Left hindlimb (tissue), 1 donor: ENCODE measurements at places on chromosomes 12 and 14.

DNA sequence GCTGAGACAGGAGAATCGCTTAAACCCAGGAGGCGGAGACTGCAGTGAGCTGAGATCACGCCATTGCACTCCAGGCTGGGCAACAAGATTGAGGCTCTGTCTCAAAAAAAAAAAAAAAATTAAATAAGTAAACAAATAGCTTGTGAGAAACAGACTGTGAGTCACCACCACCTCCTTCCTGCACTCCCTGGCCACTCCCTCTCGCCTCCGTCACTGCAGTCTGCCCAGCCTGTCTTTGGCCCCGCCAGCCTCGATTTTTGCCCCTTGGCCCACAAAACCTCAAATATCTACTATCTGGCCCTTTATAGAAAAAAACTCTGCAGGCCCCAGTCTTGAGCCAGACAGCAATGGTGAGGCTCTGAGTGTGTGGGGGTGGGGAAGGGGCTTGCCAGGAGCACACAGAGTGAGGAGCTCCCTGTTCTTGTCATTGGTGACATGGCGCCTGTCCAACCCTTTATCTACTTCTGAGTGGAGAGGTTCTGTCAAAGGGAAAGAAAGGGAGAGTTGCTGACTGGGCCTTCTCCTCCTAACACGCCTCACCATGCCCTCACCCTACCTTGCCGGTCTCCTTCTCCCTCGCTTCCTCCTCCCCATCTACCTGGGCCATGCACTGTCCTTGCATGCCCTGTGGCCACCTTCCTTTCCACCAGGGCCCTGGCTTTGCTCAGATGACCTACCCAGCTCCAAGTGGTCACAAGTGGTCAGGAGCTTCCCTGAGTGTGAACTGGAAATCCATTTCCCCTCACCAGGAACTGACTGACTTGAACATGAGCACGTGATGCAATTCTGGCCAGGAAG lies 22.1 kb downstream of the LGMN start:
- peak; percentile 18 for DNase-seq

DNA sequence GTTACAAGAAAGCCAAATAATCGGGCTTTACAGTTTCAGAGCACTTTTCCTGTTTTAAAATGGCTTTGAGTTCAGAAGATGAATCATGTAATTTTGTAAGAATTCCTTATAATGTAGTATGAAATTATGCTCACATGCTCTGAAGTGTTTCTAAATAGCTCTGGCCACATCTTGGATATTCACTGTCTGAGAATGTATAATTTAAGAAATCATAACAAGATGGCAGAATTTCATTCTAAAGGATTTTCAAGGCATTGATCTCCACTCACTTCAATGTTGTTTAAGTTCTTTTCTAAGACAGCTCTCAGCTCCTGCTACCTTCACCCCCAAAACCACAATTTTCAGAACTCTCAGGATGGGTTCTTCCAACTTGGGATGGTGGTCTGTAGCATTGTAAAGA lies 180.1 kb downstream of the DACT1 start:
- DNase-seq: no peak

DNA sequence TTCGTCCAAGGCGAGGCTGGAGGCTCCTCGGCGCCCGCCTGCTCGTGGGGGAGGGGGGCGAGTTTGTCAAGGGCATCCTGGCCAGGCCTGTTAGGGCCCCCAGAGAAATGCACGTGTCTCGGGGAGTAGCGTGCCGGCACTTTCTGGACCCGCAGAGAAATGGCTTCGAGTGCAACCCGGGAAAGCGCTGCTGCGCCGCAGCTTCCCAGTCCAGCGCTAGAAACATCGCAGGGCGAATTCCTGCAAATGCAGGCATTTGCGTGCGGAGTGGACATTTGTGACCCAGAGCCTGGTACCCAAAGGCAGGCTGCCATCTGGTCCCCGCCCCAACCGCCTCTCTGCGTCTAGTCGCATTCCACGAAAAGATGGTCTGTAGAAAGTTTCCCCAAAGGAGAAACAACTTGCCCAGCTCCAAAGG lies 756 bp downstream of the LGR5 start:
- no peak for DNase-seq

GRCh38 chr12:129200576-129200975 lies 347.3 kb downstream of the GLT1D1 start:
- no peak for DNase-seq

GRCh38 chr12:50706606-50707005 lies 57.3 kb upstream of the ATF1 start:
- DNase-seq: no peak

DNA sequence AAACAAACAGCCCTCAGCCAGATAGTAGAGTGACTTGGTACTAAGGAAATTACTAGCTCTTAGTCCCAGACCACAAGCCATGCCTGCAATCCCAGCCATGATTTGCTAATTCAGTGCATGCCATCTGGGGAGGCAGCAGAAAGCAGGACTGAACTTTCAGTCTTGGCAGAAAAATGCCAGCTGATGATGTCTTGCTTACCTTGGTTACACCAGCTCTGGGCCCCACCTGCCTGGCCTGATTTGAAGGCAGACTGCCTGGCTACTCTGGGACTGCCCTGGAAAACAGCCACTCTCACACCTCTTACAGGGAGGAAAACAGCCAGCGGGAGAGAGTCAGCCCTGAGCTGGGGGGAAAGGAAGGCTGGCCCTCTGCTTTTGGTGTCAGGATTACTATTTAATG lies 4.6 kb upstream of the UNC119B start:
- no peak for DNase-seq

DNA sequence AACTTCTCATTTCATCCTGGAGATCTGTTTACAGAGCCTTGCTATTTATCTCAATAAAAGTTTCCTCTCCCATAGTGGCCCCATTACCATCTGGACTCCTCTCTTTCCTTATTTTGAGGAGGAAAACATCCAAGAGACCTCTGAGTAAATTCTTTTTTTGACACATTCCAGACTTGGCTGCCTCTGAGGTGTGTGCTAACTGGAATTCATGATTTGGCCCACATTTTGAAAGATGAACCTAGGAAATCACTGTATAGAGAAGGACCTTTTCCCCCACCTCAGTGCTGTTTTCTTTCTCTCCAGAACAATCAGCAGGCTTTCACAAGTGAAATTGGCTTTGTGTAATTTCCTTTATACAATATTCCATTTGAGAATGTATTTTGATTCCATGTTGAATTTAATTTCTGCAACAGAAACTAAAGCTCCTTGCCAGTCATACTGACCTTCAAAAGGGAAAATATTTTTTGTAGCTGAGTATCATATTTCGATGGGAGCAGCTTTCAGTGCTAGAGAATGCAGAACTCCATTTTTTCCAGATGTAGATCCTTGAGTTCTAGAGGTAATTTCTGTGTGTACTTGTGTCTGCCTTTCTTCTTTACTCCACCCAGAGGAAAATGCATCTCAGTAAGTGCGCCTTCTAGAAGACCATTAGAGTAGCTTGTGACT lies 244.9 kb upstream of the RGS6 start:
- no peak for DNase-seq

- DNase-seq: no peak
These were observed 567.2 kb downstream of the FSCB start for GRCh38 chr14:43939836-43940235.

GRCh38 chr14:103404920-103405319 lies 19.7 kb downstream of the MARK3 start:
- DNase-seq: no peak
